ENCODE measurements at places on chromosomes 6 and 20.

DNA sequence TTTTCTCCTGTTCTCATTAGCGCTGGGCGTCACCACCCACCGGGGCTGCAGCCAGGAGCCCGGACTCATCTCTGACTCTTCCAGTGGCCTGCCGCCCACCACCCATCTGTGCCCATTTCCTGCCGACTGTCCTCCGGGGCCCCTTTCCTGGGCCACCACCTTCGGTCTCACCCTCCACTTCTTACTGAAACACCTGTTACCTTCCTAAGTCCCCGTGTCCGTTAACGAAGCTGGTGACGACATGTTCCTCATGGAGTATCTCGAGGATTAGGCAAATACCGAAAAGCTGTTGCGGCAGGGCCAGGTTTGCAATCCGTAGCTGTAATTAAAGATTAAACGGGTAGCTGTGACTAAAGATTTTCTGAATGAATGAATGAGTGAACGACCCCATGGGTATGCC is 80.2 kb downstream of the SRC start:
- DNase-seq, result no peak

DNA sequence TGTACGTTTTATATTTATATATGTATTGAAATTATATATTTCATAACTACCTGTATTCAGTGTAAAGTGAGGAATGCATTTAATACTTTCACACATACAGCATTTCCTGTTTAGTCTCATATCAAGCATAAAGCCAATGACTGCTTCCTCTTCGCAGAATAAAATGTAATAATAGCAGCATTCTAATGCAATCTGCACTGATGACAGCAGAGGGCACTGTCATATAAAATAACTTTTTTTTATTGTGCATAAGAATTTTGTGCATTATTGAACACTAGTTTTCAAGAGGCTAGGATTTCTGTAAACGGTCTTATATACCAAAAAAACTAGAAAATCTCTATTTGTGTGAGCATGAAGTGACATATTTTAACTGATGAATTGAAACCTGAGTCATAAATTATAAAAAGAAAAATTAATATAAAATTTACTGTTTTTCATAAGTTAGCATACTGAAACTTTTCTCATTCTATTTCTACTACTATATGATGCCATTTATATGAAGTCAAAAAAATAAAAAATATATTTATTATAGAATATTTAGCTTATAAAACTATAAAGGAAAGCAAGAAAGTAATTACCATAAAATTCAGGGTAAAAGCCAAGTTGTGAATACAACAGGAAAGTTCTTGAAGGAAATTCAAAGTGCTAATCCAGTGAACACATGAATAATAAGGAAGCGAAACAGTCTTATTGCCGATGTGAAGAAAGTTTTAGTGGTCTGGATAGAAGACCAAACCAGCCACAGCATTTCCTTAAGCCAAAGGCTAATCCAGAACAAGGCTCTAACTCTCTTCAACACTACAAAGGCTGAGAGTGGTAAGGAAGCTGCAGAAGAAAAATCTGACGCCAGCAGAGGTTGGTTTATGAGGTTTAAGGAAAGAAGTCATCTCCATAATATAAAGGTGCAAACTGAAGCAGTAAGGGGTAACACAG is 36.3 kb downstream of the RNF146 start:
- no peak for DNase-seq

- DNase-seq, result no peak
Measured at GRCh38 chr6:38387461-38387860, 252.3 kb downstream of the BTBD9 start.

GRCh38 chr20:59512651-59513050 is 91.7 kb upstream of the PHACTR3 start:
- no peak for DNase-seq

- no peak for DNase-seq
Measured at GRCh38 chr6:33633084-33633461, 12.0 kb downstream of the ITPR3 start.
